ENCODE measurements at places on chromosomes 3 and 15. TPM values are rescaled to one million over a fixed set of nuclear protein-coding genes. Genes with fewer than 3 reads are reported as not detected.

- peak; percentile 41 for ATAC-seq
Observed at GRCh38 chr3:122921791-122922651, 105.5 kb downstream of the SEMA5B start.

DNA sequence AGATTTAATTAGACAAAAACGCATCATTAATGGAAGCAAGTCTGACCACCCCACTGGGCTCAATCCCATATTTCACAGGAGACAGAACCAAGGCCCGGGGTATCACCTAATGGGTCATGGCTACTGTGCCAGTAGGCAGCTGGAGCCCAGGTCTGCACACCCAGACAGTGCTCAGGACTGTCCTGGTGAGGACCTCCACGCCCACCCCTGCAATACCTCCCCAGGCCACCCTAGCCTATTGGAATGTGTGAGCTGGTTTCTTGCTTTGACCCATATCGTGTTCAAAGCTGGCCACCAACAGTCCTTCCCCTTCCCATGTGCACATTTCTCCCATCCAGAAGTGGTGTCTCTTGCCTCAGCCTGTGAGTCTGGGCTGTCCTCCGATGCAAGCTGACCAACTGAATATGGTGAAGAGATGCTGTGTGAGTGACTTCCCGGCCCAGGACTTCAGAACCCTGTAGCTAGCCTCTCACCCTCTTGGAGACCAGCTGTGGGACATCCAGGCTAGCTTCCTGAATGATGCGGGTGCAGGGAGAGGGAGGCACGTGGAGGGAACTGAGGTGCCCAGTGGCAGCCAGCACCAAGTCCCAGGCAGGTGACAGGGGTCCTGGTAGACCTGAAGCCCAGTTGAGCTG is 19.1 kb downstream of the SLC6A20 start:
- ATAC-seq, result no peak

The B3GNT5 gene
- 6.3 TPM for total RNA-seq

GRCh38 chr3:186220911-186221645 is 112.2 kb upstream of the ETV5 start:
- ATAC-seq, result peak; percentile 43

The PDZRN3 gene
- 242 TPM for total RNA-seq

- no peak for ATAC-seq
Observed at GRCh38 chr3:37072892-37073291, 79.6 kb downstream of the MLH1 start.

GRCh38 chr15:58138106-58138505 is at the start of gene AQP9:
Gene AQP9 (plus strand): TSS chr15:58138381. CDS start chr15:58138566, 185 bp downstream.
- ATAC-seq, result no peak

DNA sequence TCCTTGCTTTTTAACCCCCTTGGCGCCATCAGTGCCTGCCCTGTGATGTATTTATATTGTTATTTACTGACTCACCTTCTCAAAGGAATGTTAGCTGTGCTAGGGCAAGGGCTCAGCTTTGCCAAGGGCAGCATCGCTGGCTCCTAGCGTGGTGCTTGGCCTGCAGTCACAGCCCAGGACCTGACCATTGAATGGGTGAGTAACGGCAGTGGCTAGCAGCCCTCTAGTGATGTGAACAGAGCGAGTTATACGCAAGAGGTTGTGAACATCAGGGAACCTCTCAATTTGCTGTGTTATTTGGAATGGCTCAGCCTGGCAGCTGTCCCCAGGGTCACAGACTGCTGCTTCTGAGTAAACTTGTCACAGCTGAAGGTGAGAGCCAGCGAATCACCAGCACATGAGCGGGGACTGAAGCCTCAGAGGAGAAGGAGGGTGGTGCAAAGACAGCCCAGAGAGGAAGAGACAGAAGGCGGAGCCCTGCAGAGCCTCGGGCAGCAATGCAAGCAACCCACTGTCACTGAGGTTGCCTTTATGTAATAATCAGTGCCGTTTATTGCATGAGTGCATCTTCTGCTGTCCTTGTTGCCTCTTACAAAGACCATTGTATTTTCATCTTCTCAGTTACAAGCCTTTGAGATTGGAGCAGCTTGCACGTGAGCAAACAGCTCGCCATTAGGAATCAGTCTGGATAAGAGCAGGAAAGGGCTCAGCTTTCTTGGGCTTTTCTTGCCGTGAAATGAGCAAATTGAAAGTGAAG is 158.3 kb downstream of the SLCO3A1 start:
- ATAC-seq, result peak; percentile 34
